WTC11 (cell line): ENCODE measurements at places on chromosomes 2 and 18. TPM values are rescaled to one million over a fixed set of nuclear protein-coding genes. Genes with fewer than 3 reads are reported as not detected.

DNA sequence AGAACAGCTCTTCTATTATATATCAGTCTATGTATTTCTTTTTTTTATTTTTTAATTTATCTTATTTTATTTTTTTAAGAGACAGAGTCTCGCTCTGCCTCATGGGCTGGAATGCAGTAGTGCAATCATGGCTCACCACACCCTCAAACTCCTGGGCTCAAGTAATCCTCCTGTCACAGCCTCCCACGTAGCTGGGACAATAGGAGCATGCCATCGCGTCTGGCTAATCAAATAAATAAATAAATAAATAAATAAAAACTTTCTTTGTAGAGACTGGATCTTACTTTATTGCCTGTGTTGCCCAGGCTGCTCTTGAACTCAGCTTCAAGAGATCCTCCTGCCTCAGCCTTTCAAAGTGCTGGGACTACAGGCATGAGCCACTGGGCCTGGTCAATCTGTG is 117.0 kb downstream of the RBMS1 start:
- DNase-seq: no peak
- no peaks in the 10 kb centered on the region for H3K36me3 ChIP-seq
- H3K27ac ChIP-seq: peak overlapping the region; percentile 97
- no peaks in the 10 kb centered on the region for H3K27me3 ChIP-seq

DNA sequence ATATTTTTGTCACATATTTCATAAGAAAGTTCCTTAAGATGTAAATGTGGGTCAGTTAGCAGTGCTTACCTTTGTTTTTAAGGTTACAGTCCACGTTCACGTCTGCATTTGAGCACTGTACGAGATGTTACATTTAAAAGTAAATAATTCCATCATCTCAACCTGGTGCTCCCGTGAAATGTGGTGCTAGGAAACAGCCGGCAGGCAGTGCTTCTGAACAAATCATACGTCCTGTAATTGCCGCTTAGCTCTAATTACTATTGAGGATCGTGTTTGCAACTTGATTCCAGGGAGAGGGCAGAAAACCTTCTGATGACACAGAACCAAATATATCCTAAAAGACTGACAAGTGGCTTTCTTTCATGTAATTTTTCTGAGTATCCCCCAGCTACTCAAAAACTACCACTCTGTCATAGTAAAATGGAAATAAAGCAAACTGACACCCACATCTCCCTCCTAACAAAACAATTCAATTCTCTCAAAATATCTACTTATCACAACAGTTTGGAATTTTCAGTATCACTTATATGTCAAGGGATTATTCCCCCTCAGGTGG is 297.8 kb upstream of the SESTD1 start:
- no peak overlapping the region for H3K27ac ChIP-seq
- DNase-seq: no peak
- no peaks in the 10 kb centered on the region for H3K36me3 ChIP-seq
- peaks cover 11% of the 10 kb centered on the region for H3K4me1 ChIP-seq

Gene PDIA6
- 331 to 344 TPM (median 340 TPM) in 3 replicates for total RNA-seq

DNA sequence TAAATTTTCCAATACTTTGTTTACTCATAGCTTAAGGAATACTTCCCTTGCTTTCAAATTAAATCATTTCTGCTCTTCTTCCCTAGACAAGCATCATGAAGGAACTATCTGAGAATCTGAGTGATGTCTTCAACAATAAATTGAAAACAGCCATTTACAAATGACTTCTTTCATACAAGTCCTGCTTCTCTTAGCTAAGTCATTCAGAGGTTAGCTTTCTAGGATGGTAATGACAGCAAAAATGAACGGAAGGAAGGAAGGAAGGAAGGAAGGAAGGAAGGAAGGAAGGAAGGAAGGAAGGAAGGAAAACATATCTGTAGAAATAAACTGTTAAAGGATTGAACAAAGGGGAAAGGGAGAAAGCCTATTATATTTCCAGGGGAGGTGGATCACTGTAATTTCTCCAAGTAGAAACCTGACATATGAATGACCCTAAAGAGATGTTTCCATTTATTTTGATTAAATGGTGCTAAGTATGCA is 335.0 kb upstream of the KYNU start:
- no peak overlapping the region for H3K27ac ChIP-seq
- H3K27me3 ChIP-seq: no peaks in the 10 kb centered on the region
- no peak overlapping the region for H3K4me3 ChIP-seq
- peaks cover 28% of the 10 kb centered on the region for H3K4me1 ChIP-seq

Gene CYS1
- total RNA-seq: 0.85 to 1.2 TPM (median 1.1 TPM) in 3 replicates

GRCh38 chr2:136058262-136058661 is 59.7 kb downstream of the CXCR4 start:
- H3K36me3 ChIP-seq: no peaks in the 10 kb centered on the region
- no peak overlapping the region for H3K27ac ChIP-seq
- H3K4me3 ChIP-seq: no peak overlapping the region
- DNase-seq: no peak
- H3K4me1 ChIP-seq: peaks cover 13% of the 10 kb centered on the region

DNA sequence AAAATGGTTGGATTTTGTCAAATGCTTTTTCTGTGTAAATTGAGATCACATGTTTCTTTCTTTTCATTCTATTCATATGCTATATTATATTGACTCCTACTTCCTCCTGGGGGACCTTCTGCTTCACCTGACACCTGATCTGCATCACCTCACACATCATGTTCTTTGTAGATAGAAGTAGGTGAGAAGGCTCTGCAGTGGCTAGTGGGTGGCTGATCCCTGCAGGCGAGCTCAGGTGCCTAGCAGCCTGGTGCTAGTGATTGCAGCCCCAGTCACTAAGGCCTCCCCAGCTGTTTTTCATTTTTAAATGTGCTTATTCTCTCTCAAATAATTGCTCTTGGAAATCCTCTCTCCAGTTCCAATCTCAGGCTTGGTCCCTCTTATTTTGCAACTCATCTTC is 33.6 kb downstream of the MC4R start:
- H3K27me3 ChIP-seq: no peaks in the 10 kb centered on the region; the same call in 1 of the 2 replicates
- peaks cover 5% of the 10 kb centered on the region; the same call in 1 of the 2 replicates for H3K36me3 ChIP-seq
- no peak for DNase-seq
- H3K4me1 ChIP-seq: peaks cover 45% of the 10 kb centered on the region

- peaks cover 61% of the 10 kb centered on the region for H3K27me3 ChIP-seq
- H3K4me1 ChIP-seq: peaks cover 32% of the 10 kb centered on the region
- H3K4me3 ChIP-seq: peak overlapping the region; percentile 49
- no peak overlapping the region for H3K27ac ChIP-seq
- DNase-seq: no peak
- no peaks in the 10 kb centered on the region for H3K36me3 ChIP-seq
Measured at GRCh38 chr18:79963658-79964329, 649 bp upstream of the HSBP1L1 start.

Gene ANKAR
- 1.3 to 2.9 TPM (median 1.6 TPM) in 3 replicates for total RNA-seq

Gene NR4A2
- total RNA-seq: 0.66 to 0.69 TPM (median 0.66 TPM) in 3 replicates

GRCh38 chr2:157900203-157900602 is 24.1 kb upstream of the ACVR1 start:
- H3K4me3 ChIP-seq: no peak overlapping the region
- H3K36me3 ChIP-seq: no peaks in the 10 kb centered on the region
- peaks cover 28% of the 10 kb centered on the region for H3K4me1 ChIP-seq
- H3K27me3 ChIP-seq: peaks cover 16% of the 10 kb centered on the region
- H3K27ac ChIP-seq: no peak overlapping the region

Gene MARCHF4
- 1.7 to 2.6 TPM (median 1.7 TPM) in 3 replicates for total RNA-seq

DNA sequence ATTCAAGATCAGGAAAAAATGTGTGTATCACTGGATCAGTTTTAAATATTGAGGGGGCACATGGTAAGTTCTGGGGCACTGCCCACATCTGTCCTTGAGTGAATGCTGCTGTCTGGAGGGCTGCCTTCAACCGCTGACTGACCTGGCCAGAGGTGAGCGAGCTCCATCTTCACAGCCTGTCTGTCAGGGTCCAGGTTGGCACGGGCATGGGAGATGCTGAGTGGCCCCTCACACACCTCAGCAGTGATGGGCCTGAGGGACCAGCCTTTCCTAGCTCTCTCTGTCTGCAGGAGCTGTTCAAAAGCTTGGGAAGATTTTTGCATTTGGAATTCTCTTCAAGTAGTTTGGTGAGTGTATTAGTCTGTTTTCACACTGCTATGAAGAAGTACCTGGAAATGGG is 114.8 kb upstream of the ALKAL2 start:
- peaks cover 7% of the 10 kb centered on the region; the same call in 1 of the 2 replicates for H3K36me3 ChIP-seq
- peaks cover 5% of the 10 kb centered on the region for H3K4me1 ChIP-seq
- no peak overlapping the region for H3K4me3 ChIP-seq

Gene GAD1
- total RNA-seq: 2.5 to 3.6 TPM (median 2.6 TPM) in 3 replicates

- peaks cover 12% of the 10 kb centered on the region for H3K4me1 ChIP-seq
- H3K27me3 ChIP-seq: no peaks in the 10 kb centered on the region
- no peak for DNase-seq
- no peaks in the 10 kb centered on the region for H3K36me3 ChIP-seq
Measured at GRCh38 chr2:102637358-102637757, 18.0 kb downstream of the SLC9A2 start.

Gene SERPINB12
- not detected in 3 replicates for total RNA-seq

DNA sequence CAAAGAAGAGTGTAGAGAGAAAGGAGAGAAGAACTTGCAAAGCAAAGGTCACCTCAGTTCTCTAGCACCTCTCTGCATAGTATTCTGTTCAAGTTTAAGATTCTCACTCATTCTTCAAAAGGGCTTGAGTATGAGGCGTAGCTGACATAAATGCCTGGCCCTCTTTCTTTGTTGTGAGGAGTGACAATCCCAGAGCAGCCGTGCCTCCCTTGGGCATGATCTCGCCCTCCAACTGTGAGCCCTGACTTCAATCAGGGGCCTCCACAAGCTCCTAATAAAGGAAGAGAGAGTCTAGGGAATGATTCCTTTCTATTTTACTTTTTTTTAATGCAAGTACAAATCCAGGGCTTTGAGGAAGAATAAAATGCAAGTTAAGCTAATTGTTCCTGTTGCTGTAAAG is 402.7 kb downstream of the LRP1B start:
- no peak overlapping the region for H3K27ac ChIP-seq
- H3K4me3 ChIP-seq: no peak overlapping the region
- H3K4me1 ChIP-seq: peaks cover 19% of the 10 kb centered on the region

- H3K4me1 ChIP-seq: peaks cover 3% of the 10 kb centered on the region
- DNase-seq: no peak
- H3K27ac ChIP-seq: no peak overlapping the region
- H3K36me3 ChIP-seq: no peaks in the 10 kb centered on the region
Measured at GRCh38 chr2:59585655-59586054, 967.8 kb downstream of the BCL11A start.

GRCh38 chr18:26794230-26795101 is 71.0 kb downstream of the AQP4 start:
- no peaks in the 10 kb centered on the region; the same call in 1 of the 2 replicates for H3K27me3 ChIP-seq
- no peaks in the 10 kb centered on the region for H3K36me3 ChIP-seq
- DNase-seq: no peak
- no peak overlapping the region for H3K27ac ChIP-seq
- H3K4me1 ChIP-seq: no peaks in the 10 kb centered on the region

GRCh38 chr2:222490131-222490530 is 65.8 kb downstream of the SGPP2 start:
- no peak overlapping the region for H3K27ac ChIP-seq
- H3K4me3 ChIP-seq: no peak overlapping the region
- H3K36me3 ChIP-seq: peaks cover 25% of the 10 kb centered on the region
- no peaks in the 10 kb centered on the region for H3K4me1 ChIP-seq
- no peak for DNase-seq

DNA sequence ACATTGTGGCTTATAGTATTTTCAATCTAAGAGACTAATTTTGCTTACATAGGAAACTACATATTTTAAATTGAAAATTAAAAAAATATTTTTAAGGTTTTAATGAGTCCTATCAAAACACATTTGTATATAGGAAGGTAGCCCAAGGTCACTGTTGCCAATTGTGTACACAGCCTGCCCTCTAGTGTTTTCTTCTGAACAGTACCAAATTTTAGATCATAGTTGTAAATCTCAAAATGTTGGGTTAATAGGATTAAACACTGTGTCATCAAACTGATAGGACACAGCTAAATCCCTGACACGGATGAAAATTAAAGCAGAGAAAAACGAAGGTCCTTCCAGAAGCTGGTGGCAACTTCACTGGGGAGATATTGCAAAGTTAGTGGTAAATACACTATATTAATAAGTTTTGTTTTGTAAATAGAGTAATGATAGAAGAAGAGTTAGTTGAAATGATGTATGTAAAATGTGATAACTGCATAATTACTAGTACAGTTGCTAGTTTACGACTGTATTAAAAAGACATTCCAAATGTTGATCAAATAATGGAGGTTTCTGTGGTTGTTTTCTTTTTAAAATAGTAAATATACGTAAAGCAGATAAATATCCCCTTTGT is 19.7 kb downstream of the CLUL1 start:
- H3K4me3 ChIP-seq: no peak overlapping the region
- H3K36me3 ChIP-seq: no peaks in the 10 kb centered on the region
- no peaks in the 10 kb centered on the region; the same call in 1 of the 2 replicates for H3K27me3 ChIP-seq
- no peak for DNase-seq

DNA sequence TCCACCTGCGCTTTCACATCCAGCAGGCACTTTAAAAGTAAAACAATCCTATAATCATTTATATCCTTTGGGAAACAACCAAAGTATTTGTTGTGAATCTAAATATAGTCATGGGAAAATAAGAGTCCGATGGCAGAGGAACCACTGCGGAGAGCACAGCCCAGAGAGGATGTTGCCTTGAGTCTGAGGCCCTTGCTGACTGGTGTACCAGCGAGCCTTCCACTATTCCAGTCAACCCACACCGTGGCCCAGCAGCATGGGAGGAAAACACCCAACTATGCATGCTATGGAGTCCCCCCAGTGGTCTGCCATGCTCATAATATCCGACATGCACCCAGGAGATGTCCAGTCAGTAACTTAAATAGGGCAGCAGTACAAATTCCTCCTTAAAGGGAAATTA is 21.6 kb downstream of the KANSL3 start:
- DNase-seq: no peak
- H3K4me3 ChIP-seq: no peak overlapping the region
- no peak overlapping the region for H3K27ac ChIP-seq
- peaks cover 34% of the 10 kb centered on the region for H3K36me3 ChIP-seq
- H3K27me3 ChIP-seq: no peaks in the 10 kb centered on the region

DNA sequence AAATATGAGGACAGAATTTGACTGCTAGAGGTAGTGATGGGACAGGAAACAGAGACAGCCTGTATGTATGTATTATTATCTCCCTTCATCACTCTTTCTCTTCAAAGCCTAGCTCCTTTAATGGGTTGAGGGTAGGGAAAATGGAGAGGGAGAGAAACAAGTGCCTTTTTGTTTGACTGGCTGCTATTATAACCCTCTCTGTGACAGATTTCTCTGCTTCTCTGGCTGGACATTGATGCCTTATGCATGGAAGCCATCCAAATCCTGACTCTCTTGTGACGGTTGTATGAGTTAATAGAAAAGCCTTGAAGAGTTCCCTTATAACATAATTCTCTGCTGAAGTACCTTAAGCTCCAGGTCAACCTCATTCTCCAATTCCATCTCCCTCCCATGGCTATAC is 118.5 kb upstream of the COL5A2 start:
- H3K27me3 ChIP-seq: no peaks in the 10 kb centered on the region
- H3K27ac ChIP-seq: no peak overlapping the region
- no peak for DNase-seq
- no peaks in the 10 kb centered on the region for H3K36me3 ChIP-seq
- H3K4me3 ChIP-seq: no peak overlapping the region

Gene BBS5
- 0.90 to 1.6 TPM (median 1.5 TPM) in 3 replicates for total RNA-seq

Gene ANO7
- 8.0 to 8.8 TPM (median 8.6 TPM) in 3 replicates for total RNA-seq

DNA sequence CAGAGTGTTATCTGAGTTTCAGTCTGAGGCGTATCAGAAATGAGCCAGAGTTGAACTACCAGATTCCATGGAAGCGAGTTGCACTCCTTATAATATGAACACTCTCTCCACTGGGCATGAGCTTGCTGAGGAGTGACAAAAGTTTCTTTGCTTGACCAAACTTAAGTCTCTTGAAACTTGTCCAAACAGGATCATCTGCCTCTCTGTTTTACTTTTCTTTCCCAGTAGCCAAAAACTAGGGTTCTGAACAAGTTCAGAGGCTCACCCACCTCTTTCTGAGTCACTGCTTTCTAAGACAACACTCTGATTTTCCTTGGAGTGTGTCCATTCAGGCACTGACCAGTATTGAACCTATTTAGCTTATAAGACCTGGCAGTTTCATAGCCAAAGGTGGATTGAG is 233.2 kb upstream of the TCF4 start:
- no peak for DNase-seq
- H3K27ac ChIP-seq: no peak overlapping the region
- H3K27me3 ChIP-seq: no peaks in the 10 kb centered on the region; the same call in 1 of the 2 replicates
- no peaks in the 10 kb centered on the region for H3K4me1 ChIP-seq
- H3K4me3 ChIP-seq: no peak overlapping the region
